ENCODE measurements at places on chromosomes 7 and 10.

DNA sequence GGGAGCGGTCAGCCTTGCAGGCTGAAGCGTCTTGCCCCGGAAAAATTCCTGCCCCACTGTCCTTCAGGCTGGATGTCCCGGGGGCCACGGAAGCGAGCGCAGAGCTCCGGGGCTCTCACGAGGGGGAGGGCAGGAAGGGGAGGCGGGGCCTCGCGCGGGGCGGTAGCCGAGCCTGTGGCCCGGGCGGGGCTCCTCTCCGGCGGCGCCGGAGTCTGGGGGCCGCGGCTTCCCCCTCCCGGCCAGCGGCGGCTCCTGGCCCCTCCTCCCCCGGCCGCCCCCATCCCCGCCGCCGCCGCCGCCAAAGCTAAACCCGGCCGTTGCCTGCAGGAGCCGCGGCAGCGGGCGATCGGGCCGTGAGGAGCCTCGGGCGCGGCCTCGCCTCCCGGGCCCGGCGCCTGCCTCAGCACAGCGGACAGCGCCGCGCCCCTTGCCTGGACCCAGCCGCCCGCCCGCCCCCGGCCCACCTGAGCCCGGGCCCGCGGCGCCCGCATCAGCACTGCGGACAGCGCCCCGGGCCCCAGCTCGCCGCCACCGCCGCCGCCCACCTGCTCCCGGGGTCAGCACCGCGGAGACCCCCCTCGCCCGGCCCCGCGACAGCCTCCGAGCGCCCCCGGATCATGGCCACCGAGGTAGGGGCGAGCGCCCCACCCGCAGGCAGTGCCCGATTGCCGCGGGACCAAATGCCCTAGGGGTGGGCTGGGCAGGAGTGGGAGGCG lies at the start of gene GOLGA7B:
TSS of gene GOLGA7B (plus strand) at position 157 of the 716 bp plus-strand sequence. CDS start at position 618, 461 bp downstream.
- DNase-seq, result no peak

DNA sequence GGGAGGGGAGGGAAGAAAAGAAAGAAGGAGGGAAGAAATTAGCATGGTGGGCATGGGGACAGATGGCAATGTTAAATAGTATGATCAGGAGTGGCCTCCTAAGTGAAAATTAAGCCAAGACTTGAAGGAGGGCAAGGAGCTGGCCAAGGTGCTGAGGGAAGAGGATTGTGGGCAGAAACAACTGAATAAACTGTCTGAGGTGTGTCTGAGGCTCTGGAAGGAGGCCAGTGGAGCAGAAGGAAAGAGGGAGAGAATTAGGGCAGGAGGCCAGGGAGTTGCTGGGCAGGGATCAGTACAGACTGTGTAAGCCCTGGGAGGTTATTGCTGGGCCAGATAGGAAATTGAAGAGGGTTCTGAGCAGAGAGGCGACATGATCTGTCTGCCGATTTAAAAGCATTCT lies 40.6 kb upstream of the VKORC1L1 start:
- DNase-seq, result peak; percentile 43

GRCh38 chr10:77321838-77322237 lies 315.8 kb downstream of the KCNMA1 start:
- peak; percentile 22 for DNase-seq

DNA sequence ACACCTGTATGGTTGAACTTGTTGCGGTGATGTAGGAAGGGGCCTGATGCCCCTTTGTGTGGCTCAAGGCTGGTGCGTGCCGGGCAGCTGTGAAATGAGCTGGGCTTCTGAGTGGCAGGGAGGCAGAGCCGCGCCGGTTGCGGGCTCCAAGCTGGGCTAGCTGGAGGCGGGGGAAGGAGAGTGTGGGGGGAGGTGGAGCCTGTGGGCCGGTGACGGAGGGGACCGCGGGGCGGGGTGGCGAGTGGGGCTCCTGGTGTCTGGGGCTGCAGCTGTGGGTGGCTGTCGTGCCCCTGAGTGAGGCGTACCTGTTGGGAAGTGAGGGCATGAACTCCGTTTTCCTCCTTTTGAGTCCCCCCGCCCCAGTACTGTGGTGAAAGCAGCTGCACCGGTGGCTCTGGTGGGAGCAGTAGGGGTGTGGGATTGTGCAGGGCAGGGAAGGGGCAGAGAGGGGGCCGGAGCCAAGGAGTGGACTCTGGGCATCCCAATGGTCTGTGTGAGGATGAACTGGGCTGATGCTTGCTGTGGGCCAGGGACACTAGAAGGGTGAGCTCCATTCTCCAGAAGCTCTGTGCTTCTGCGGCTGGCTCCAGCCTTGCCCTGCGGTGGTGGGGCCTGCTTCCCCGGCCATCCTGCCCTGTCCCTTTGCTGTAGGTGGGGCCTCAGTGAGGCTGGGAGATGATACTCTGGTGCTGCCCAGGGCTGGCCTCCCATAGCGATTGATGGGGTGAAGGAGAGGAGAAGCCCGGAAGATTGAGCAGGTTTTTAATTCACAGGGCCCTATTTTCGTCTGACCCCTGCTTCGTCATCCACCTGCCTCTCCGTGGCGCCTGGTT lies 41.7 kb downstream of the INPP5A start:
- DNase-seq, result no peak

DNA sequence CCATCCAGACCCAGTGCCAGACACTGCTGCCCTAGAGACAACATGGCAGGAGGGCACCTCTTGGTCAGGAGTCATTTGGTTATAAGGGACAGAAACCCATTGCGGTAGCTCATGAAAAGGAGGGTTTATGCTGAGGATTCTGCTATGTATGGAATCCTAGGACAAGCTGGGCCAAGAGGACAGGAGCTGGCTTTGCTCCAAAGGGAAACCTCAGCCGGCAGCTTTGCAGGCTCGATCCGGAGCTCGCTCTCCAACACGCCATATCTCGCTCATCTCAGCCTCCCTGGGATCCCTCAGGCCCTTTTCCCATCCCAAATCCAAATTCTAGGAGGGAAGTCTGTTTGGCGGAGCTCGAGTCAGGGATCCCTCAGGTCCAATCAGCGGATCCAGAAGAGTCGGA lies 345.7 kb downstream of the GLRX3 start:
- DNase-seq, result no peak

DNA sequence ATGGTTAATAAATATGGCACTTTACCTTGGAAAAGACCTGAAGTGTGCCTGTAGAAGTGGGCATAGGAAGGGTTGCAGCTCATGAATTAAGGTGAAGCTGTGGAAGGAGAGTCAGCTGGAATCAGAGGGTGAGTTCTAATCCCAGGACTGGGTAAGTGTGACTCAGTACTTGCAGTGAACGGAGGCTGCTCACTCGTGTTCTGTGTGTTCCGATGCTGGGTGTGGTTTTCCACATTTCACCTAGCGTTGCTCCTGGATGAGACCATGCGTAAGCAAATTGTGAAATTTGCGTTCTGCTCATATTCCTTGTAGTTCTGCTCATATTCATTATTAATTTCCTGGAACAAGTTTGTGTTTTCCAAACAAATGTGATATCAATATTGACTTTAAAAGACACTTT lies 22.4 kb upstream of the TMEM236 start:
- no peak for DNase-seq

DNA sequence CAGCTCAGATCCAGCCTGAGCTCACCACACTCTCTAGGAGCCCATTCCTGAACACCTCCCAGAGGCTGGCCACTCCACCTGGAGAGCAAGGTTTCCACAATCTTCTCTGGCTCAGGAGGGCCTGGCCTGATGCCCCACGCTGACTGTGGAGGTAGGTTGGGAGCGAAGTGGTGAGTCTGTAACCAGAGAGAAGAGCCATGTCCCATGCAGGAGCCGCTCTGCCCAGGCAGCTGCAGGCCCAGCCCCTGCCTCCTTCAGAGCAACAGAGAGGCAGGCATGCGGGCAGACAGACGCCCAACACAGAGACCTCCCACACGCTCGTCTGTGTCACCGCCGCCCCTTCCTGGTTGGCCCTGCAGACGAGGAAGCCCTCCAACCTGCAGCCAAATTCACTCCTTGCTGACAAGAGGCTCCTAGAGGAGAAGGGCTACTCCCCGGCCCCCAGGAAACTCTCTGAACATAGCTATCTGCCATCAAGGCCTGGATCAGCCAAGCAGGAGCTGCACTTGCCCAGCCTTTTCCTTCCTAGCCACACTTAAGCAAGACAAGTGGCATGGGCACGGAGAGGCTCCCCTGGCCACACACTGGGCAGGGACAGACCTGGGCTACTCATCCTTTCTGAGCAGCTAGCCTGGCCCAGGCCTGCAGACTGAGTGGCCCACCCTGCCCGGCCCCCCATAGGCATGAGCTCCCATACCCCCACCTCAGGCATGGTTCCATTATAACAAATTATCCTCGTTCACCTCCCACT lies 101.9 kb downstream of the GRID1 start:
- DNase-seq, result no peak

- no peak for DNase-seq
These were observed 3.2 kb upstream of the RSU1 start for GRCh38 chr10:16820421-16820820.

- peak; percentile 67 for DNase-seq
These were observed 66.6 kb upstream of the SYPL1 start for GRCh38 chr7:106178593-106179134.

GRCh38 chr7:36075561-36075960 lies 77.5 kb upstream of the EEPD1 start:
- DNase-seq, result no peak

- DNase-seq, result no peak
These were observed 84.7 kb upstream of the HGF start for GRCh38 chr7:81854518-81854917.

DNA sequence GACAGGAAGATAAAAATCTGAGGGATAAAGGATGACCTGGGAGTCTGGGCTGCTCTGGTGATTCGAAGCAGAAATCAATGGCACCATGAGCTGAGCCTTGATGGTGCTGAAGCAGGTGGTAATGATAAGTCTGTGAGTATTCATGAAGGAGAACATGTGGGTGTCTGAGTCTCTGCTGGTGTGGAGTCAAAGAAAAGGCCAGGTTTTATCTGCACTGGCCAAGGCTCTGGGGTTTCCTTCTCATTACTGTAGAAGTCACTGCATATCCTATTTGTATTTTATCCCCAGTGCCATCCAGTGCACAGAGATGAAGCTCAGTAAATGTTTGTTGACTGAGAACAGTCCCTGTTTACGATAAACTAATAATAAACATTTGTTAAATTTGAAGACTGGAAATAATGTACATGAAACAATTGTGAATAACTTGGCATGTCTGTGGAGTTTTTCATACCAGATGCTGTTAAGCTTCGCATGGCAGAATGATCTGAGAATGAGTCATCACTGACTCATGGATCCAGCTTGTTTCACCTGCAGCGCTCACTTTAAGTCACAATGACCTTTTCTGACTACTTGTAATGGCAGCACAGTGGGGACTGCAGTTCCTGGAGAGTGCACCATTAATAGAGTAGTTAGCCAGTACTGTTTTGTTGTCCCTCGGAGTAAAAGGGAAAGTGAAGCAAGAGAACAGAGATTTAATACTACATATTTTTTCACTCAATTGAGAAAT lies 538.5 kb downstream of the HTR7 start:
- DNase-seq, result peak; percentile 97

DNA sequence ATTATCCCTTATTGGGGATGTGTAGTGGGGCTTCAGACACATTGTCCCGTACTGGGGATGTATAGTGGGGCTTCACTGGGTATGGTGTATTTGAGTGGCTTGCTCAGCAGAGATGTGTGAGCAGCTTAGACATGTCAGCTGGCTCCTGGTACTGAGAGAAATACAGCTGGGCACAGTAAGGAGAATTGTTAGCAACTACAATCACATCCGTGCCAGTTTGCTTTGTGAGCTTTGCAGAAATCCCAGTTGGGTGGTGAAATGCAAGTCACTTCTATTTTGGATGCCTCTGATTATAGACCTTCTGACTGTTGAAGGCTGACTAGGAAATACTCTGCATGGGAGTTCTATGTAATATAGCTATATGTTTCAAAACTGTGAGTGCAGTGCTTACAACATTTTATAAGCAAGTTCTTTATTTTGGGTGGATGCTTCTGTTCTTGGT lies 10.8 kb downstream of the CCNY start:
- no peak for DNase-seq

- DNase-seq, result no peak
These were observed 5.9 kb upstream of the NUP42 start for GRCh38 chr7:23175938-23176337.

All from astrocyte of the spinal cord (primary cell).